ENCODE measurements at places on chromosomes 11 and 22.
A peak's percentile ranks its signal among the peaks of the same experiment; 100 is the strongest.

GRCh38 chr11:35360055-35360530 is 59.3 kb downstream of the SLC1A2 start:
- no peak for DNase-seq

DNA sequence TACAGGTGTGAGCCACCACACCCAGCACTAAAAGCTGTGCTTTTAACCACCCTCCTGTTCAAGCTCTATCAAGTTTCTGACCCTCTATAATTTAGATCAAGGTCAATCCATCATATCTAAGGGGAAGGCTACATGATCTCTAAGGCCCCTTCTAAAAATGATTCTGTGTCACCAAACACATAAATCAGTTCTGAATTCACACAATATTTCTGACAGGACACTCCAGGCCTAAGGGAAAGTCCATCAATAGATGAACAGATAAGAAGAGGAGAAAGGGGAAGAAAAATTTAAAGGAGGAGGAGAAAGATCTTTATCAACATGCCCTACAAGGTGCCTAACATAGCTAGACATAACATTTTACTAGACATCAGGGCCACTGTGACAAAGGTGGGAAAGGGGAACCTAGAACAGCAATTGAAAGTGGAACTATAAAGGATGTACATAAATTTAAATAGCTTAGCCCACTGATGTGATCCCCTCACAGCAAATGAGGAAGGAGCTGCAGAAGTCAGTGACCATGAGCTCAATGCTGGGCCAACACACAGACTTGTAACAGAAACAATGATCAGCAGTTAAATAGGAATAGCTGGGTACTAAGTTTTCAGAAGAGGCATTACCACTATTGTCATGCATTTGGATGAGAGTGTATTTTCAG is 4.7 kb downstream of the PRCP start:
- DNase-seq: no peak

- peak; percentile 54 for DNase-seq
Observed at GRCh38 chr11:87036756-87037449, 831 bp upstream of the TMEM135 start.

- DNase-seq: no peak
Observed at GRCh38 chr11:1656061-1656441, 26.5 kb downstream of the KRTAP5-5 start.

DNA sequence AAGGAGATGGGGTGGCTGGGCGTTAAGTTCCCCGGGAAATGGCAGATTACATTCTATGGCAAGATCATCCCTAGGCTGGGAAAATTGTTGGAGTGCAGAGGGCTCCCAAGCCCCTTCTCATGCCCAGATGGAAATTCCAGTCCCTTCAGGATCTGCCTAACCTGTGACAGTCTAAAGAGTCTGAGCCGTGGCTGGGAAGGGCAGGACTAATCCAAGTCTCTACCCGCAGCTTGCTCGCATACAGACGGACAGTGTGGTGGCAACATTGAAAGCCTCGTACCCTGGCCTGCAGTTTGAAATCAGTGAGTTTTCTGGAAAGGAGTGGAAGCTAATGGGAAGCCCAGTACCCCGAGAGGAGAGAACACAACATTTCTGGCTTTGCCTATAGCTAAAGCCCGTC is 3.7 kb downstream of the HMBS start:
- peak; percentile 66 for DNase-seq

DNA sequence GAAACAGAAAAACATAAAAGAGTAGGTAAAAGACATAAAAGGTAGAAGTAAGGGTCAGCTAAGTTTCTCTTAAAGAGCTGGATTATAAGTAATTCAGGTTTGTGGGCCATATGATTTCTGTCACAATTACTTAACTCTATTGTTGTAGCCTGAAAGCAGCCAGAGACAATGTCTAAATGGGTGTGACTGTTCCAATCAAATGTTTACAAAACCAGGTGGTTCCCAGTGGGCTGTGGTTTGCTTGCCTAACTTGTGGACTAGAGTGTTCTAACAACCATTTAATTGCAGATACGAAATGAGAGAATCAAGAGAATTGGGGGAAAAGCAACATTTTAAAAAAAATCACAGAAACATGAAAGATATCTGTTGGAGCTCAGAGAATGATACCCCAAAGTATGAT is 22.6 kb downstream of the OR6M1 start:
- no peak for DNase-seq

DNA sequence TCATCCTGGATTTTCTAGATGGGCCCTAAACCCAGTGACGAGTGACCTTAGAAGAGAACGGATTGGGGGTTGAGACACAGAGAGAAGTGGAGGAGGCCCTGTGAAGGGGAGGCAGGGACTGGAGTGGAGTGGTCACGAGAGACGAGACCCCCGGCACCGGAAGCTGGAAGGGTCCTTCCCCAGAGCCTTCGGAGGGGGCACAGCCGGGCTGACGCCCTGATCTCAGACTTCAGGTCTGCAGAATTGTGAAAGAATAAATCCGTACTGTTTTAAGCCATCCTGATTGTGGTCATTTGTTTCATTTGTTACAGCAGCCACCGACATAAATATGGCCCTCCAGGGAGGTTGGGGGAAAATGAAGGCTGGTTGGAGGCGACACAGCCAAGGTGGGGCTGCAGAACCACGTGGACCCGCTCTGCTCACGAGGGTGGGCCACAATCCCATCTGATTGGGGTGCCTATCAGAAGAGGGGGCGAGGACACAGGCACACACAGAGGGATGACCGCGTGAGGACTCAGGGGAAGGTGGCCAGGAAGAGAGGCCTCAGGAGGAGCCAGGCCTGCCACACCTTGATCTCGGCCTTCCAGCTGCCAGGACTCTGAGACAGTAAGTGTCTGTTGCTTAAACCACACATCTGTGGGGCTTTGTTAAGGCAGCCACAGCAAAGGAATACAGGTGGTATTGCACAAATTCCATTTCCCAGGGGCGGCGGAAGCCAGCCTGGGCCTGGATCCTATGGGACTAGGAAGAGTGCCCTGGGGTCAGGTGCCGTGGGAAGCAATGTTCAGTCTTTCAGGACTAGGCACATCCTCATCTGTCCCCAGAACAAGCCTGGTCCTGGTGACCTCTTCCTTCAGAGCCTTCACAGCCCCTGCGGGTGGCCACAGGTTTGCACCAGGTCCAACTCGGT is 73.3 kb upstream of the SHANK2 start:
- DNase-seq: no peak

- no peak for DNase-seq
Observed at GRCh38 chr11:103497268-103497667, 388.0 kb downstream of the DYNC2H1 start.

- no peak for DNase-seq
Observed at GRCh38 chr11:46363031-46363407, 15.8 kb downstream of the DGKZ start.

DNA sequence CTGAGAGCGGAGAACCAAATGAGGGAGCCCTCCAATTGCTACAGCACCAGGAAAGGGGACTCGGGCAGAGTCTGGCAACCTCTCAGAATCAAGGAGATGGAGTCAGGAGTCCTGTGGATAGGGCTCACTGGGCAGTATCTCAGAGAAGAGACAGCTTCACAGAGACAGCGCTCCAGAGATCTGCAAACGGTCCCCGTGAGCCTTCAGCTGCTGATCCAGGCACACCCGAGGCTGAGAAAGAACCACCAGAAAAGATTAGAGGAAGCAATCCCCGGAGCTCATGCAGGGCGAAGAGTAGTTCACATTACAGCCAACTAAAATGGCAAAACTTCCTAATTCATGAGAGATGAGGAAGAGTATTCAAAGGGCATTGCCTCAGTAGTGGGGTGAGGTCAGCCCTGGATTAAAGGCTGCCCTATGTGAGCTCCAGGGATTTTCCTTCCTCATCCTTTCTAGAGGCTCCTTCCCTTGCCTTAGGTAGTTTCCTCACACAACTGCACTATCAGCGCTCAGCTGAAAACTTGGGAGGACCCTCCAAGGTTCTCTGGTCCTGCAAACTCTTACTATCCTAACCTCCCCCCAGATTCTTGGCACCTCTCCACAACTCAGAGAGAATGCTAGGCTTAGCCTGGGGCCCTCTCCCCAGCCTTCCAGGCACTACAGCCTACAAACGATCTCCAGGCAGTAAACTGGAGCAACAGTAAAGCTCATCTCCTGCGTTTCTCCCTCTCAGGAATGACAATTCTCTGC is 23.7 kb downstream of the SCN4B start:
- no peak for DNase-seq

DNA sequence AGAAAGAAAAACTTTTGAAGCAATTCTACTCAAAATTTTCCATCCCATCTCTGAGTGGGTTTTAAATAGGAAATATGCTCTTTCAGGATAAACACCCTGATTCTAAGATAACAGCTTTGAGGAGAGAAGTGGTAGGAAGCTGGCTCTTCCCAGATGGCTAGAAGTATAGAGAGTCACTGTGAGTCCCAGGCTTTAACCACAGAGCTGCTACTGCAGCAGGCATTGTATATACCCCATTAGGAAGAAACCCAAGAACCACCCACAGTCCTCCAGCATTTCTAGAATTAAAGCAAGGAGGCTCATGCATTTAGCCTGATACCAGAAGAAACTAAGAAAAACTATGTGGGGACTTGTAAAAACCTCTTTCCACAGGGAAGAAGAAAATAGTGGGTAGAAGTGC is 1405.6 kb upstream of the TENM4 start:
- no peak for DNase-seq

DNA sequence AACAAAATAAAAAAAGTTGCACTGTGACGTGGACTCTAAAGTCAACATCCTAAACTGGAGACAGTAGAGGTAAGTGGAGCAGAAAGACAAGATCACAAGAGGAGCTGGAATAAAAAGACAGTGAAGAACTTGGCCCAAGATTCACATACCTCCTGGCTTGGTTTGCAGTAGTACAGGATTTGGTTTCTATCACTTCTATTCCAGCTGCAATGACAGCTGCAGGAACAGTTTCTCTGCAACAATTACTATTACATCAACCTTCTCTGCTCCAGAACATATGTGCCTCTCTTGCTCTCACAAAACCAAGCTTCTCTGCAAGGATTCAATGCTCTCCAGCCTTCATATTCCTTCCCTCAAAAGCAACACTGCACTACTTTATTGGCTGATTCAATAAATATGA is 7.8 kb upstream of the KDM2A start:
- no peak for DNase-seq

GRCh38 chr11:112050721-112051120 is 23.1 kb downstream of the PIH1D2 start:
- DNase-seq: no peak

DNA sequence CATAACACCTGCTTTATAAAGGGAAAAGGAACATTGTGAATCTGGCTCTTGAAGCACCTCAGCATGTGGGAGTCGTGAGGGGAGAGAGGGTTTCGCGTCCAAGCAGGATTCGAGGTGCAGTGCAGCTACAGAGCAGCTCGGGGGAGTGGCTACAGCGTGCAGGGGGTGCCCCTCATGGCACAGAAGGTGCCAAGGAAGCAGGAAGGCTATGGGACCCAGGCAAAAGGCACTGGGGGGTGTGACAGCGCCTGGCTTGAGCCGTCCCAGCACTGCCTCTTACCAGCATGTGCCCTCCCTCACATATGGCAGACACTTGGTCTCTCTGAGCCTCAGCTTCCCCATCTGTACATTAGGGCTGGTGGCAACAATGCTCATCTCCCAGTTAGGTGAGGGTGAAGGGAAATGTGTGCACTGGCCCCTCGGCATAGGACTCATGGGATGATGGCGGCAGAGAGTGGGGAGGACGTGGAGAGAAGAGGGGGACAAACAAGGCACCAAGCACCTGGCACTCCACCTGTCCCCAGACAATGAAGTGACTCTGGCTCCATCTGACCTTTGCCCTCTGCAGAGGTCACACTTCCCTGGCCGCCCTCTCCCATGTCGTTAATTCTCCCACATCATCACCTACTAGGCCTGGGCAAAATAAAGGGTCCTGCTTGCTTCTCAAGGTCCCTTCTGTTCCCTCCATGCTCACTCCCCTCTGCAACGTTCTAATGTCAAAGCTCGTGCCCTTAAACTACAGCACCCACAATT is 10.4 kb downstream of the TNKS1BP1 start:
- no peak for DNase-seq

- no peak for DNase-seq
Observed at GRCh38 chr11:42237701-42238235, 778.3 kb upstream of the LRRC4C start.

- DNase-seq: no peak
Observed at GRCh38 chr11:115454525-115454924, 49.7 kb downstream of the CADM1 start.

- DNase-seq: no peak
Observed at GRCh38 chr11:117459979-117460300, 132.3 kb downstream of the CEP164 start.

- DNase-seq: no peak
Observed at GRCh38 chr11:97871816-97872215, 1148.9 kb upstream of the CNTN5 start.
